Cardiac muscle cell (in vitro differentiated cells and primary cell): ENCODE measurements at places on chromosomes 1 and 21. TPM values are rescaled to one million over a fixed set of nuclear protein-coding genes. Genes with fewer than 3 reads are reported as not detected.

GRCh38 chr1:224769452-224770335 is 153.6 kb downstream of the CNIH3 start:
- DNase-seq, result peak; percentile 10

SPRR5 gene
- total RNA-seq, result not detected in 2 replicates

DNA sequence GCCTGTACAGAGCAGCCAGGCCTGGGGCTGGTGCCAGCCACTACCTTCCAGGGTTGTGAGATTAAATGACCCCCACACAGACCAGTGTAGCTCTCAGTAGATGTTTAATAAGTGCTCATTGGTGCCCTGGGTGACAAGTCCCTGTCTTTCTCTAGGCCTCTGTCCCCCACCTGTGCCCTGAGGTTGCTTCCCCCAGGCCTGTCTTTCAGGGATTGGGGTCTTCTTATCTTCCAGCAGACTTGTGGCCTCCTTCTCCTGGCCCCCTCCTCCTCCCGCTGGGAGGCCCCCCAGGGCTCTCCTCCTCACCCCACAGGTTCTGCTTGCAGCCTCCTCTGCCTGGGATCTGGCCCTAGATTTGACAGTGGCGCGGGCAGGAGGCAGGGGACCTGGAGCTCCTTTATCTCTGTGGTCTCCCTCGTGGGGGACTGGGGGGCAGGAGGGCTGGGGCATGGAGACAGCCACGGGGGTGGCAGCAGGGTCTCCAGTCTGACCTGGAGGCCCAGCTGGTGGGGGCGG is 40.3 kb downstream of the EPHA2 start:
- no peak for DNase-seq

TSSK3 gene
- 2.3 and 8.0 TPM in 2 replicates for total RNA-seq

GJA9 gene
- total RNA-seq, result not detected in 2 replicates

GRCh38 chr1:147527941-147528936 is 13.1 kb upstream of the BCL9 start:
- no peak for DNase-seq

- peak; percentile 85 for DNase-seq
Measured at GRCh38 chr1:164772635-164773034, 213.7 kb downstream of the PBX1 start.

SPATA21 gene
- total RNA-seq, result 0.18 TPM in 1 of 2 replicates, not detected in the other

LINGO4 gene
- not detected in 2 replicates for total RNA-seq

CLDN17 gene
- total RNA-seq, result not detected in 2 replicates

DNA sequence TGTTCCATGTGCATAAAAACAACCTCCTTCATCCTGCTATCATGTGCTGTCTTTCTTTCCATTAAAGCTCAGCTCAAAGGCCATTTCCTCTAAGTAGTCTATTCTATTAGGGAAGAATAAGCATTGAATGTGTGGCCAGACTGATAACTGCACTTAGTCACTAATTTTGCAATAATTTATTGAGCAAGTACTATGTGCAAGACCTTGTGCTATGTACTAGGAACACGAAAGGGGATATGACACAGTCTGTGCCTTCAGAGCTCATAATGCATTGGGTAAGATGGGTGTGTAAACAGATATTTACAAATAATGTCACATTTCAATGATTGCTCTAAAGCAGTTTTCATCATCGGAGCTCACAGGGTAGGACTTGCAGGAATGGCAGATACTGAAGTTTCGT is 54.2 kb downstream of the NMNAT2 start:
- peak; percentile 72 for DNase-seq

- no peak for DNase-seq
Measured at GRCh38 chr1:6136516-6137220, 43.5 kb downstream of the CHD5 start.

DNA sequence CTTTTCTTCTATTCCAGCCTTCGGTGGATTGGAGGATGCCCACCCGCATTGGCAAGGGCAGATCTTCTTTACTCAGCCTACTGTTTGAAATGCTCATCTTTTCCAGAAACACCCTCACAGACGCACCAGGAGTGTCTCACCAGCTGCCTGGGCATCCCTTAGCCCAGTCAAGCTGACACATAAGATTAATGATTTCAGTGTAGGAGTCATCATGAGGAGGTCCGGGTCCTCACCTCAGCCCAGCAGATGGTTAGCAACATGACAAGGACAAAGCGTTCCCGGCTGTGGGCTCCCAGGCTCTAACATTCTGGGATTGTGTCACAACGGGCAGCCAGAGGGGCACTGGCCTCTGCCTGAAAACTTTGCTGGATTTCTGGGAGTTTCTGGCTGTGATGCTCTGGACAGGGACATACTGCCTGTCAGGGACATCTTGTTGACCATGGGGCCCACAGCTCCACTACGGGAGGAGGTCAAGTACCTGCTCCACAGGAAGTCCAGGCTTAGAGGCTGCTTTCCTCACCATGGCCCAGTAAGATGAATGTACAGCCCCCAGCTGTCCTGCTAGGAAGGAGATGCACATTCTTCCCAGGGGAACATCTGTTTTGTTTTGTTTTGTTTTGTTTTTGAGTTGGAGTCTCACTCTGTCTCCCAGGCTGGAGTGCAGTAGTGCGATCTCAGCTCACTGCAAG is 204.0 kb upstream of the COA6 start:
- DNase-seq, result no peak

DNA sequence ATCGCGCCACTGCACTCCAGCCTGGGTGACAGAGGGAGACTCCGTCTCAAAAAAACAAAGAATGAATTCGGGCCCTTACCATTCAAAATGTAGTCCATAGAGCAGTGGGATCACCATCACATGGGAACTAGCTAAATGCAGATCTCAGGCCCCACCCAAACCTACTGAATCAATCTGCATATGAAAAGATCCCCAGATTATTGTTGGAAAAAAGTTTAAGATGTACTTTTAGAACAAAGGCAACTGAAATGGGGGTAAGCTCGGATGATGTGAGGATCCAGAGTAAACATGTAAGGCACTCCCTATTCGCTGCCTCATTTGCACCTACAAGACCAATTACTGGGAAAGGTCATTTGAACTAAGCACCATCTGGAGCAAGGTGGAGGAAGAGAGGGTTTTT is 803 bp upstream of the FLAD1 start:
- no peak for DNase-seq

GRCh38 chr1:201184307-201185122 is 6.1 kb upstream of the IGFN1 start:
- peak; percentile 81 for DNase-seq

- DNase-seq, result peak; percentile 62
Measured at GRCh38 chr1:65264197-65264929, 45.0 kb upstream of the DNAJC6 start.

DNA sequence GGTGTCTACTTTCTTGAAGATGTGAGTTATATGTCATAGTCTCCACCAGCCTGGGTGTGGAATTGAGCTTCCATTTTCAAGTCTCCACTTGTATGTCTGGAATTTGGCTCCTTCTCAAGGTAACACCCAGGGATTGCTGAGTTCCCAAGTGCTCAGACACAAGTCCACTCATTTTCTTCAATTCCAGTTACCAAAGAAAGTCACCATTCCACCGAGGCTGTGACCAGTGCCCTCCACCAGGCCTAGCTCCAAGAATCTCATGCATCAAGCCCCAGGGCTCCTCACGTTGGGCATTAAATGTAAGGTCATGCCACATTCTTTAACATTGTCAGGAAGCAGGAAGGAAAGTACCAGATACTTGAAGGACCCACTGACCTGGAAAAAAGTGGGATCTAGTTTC is 2.4 kb upstream of the RAB4A start:
- DNase-seq, result no peak

DNA sequence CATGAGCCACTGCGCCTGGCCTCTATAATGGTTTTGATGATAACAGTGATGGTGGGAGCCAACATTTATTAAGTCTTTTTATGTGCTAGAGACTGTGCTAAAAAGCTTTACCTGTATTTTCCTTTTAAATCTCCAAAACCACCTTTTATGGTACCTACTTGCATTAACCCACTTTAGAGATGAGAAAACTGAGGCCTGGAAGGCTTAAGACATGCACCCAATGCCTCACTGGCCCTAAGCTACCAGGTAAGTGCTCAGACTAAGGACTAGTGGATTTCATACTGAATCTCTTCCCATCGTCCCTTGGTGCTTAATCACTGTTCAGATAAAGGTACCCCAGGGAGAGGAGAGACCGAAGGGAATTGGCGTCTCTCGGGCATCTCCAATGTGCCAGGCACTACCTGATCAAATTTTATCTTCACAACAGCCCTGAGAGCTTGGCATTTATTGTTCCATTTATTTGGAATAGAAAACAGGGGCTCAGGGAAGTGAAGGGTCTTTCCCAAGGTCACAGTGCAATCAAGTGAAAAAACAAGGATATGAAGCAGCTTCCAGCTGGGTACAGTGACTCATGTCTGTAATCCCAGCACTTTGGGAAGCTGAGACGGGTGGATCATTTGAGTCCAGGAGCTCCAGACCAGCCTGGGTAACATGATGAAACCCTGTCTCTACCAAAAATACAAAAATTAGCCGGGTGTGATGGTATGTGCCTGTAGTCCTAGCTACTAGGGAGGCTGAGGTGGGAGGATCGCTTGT is 84.2 kb downstream of the LACTBL1 start:
- peak; percentile 19 for DNase-seq

GRCh38 chr1:115186711-115187265 is 97.5 kb upstream of the TSPAN2 start:
- DNase-seq, result no peak

DNA sequence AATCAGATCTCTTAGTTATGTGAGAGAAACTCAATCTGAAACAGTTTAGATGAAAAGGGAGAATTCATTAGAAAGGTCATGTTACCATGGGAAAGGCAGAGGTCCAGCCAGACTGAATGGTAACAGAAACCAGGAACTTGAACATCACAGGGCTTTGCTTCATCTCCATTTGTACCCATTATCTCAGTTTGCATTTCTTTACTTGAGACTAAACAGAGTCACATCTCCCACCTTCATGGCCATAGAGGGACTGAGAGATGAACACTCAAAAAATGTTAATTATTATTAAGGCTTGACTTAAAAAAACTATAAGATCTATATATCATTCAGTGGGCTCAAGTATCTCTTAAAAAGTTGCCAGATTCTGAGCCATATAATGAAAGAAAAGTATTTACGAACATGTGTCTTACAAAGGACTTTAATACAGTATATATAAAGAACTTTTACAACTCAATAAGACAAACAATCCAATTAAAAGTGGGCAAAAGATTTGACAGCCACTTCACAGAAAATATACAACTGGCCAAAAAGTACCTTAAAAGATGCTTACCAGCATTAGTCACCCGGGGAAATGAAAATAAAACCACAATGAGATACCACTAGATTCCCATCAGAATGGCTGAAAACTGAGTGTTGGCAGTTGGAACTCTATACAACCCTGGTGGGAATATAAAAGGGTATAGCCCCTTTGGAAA is 13.2 kb downstream of the KYAT3 start:
- no peak for DNase-seq

DNA sequence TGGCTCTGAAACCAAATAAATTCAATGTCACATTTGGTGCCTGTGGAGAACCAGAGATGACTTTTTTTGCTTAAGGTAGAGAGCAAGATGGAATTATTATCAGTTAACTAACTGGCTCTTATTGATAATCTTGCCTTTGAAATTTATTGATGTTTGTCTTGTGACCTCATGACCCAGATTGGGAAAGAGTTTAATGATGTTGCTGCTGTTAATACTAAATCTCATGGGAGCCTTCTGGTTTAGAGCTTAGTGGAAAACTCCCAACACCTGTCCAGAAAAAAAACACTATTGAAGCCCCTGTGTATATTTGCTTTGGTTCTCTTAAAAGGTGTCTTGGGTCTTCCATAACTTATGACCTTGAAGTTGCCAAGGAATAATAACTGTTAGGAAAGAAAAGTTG is 9.9 kb downstream of the CHTOP start:
- no peak for DNase-seq

DNA sequence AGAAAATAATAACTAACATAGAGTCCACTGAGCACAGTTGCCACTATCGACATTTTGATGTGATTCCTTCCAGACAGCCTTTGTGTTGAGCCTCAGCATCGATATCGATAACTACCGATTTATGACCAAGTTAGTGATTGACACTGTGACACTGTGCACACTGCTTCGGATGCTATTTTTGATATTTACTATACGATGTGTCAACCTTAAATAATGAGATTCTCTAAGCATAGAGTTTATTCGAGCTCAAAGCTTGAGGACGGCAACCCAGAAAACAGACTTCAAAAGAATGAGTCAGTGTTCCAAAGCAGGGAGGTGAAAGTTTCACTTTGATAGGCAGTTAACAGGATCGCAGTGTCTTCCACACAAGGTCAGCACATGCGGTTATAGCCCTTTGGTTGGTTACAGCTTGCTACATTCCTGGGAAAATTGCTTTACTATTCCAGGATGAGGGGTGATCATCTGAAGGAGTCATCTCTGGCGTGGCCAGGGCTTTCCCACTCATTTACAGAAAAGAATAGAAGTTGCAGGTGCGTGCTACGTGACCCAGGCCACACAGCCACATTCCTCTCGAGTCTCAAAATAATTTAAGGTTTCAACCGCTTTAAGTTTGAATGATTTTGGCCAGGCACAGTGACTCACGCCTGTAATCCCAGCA is 53.6 kb upstream of the EFHD2 start:
- DNase-seq, result no peak

DNA sequence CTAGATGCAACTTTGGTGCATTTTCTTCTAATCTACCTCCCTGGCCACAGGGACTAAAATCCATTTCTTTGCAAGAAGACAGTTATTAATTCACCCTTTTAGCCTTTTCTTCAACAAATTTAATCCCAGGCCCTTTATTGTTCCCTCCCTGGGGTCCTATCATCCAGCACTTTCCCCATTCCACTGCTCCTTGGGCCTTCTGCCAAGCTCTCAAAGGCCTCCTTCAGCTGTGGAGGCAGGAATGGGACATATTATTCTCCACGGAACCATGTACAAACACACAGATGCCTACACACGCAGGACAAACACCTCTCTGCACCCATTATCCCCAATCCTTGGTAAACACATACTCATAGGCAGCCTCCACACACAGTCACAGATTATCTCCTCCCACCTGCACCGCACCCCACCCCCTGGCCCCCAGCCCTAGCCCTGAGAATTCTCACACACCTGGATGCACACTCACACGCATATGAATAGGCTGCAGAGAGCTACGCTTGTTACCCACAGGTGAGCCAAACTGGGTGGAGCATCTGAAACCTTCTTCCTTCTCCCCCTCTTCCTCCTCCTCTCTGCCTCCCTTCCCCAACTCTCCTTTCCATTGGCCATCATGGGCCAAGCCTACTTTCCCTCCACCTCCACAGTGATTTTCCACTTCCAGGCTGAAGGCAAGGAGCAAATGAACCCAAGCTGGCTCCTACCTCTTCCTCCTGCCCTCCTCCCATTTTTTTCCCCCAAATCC is 11.7 kb downstream of the TAGLN2 start:
- DNase-seq, result no peak

- DNase-seq, result no peak
Measured at GRCh38 chr1:54401799-54402198, 4.4 kb downstream of the SSBP3 start.

GRCh38 chr1:81073580-81073979 is 727.2 kb upstream of the ADGRL2 start:
- DNase-seq, result no peak

DNA sequence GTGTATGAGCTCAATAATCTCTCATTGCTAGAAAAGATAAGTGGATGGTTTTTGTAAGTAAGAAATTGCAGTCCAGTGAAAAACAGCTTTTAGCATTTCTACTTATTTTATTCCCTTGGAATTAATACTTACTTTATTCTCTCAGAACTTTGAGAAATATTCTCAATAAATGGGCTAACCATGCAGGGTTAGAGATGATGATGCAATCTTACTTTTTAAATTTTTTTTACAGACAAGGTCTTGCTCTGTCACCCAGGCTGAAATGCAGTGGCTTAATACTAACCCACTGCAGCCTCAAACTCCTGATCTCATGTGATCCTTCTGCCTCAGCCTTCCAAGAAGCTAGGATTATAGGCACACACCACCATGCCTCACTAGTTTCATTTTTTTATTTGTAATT is 440.8 kb upstream of the ZP4 start:
- no peak for DNase-seq
